ENCODE measurements at places on chromosomes 12 and 14. TPM values are rescaled to one million over a fixed set of nuclear protein-coding genes. Genes with fewer than 3 reads are reported as not detected.

DNA sequence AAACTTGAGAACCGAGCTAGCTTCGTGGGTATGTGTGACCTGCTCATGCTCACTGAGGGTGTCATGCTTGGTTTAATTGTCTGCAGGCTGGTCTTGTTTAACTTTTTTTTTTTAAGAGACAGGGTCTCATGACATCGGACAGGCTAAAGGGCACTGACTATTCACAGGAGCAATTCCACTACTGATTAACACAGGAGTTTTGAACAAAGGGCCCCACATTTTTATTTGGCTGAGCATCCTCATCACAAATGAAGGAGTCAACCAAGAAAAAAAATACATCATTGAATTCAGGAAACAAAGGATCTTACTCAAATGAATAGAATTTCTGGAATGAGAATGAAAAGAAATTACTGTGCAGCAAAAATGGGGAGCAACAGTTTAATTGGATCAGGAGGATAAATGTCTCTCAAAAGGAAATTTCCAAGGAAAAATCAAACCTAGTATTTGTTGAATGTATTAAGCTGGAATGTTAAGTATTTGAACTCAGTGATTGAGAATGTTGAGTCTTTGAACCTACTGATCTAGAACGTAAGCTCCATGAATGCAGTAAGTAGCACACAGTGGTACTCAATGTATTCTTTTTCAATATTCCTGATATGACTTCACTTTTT, 20.8 kb upstream of the PYROXD1 start:
- DNase-seq: no peak

DNA sequence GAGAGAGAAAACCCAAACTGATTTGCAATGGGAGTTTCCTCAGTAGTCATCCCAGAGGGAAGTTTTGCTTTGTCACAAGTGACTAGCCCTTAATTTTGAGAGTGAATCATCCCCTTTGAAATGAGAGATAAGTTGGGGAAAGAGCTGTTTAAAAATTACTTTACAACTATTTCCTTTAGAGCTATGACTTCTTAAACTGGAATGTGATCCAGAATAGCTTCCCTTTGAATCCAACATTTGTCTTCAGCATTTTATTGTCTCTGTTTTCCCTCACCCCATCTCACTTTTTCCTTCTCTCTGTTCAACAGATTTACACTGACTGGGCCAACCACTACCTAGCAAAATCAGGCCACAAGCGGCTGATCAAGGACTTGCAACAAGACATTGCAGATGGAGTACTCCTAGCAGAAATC, 109.3 kb downstream of the NAV3 start:
- no peak for DNase-seq

DNA sequence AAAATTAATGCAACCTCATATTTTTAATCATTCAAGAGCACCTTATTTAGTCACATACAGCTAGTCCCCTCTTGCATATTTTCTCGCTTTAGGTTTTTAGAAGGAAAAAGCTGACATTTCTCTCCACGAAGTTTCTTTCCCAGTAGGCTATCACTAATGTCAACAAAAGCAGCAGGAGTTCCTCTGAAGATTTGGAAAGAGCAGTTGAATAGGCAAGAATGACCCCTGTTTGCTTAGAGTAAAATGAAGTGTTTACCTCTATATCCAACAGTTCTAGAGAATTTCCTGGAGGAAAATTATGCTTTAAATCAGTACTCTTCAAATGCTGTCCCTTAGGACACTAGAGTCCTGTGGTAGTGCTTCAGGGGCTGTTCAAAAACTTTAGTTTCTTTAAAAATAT, 188.1 kb upstream of the PRKD1 start:
- no peak for DNase-seq

- no peak for DNase-seq
Measured at GRCh38 chr12:53344487-53344823, 8.3 kb upstream of the SP7 start.

Gene TCL1B
- not detected for total RNA-seq

Gene SPX
- total RNA-seq: not detected
